Foreskin keratinocyte (primary cell): ENCODE measurements at places on chromosomes 7 and 10. TPM values are rescaled to one million over a fixed set of nuclear protein-coding genes. Genes with fewer than 3 reads are reported as not detected.

DNA sequence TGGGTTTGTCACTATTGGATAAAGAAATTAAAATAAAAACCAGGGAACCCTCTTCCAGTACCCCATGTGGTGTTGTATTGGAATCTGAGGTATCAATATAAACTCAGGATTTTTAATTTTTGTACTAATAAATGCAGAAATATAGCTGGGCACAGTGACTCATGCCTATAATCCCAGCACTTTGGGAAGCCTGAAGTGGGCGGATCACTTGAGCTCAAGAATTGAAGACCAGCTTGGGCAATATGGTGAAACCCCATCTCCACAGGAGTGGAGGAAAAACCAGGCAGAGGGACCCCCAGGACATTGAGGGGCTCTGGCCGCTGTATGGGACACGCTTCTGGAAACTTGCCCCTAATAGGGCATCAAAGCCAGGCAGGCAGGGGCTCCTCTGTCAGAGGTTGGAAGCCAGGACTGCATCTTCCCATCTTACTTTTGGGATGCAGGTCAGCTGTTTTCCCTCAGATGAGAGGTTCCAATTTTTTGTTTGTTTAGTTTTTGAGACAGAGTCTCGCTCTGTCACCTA is 11.1 kb downstream of the ADIRF start:
- no peak for DNase-seq

DNA sequence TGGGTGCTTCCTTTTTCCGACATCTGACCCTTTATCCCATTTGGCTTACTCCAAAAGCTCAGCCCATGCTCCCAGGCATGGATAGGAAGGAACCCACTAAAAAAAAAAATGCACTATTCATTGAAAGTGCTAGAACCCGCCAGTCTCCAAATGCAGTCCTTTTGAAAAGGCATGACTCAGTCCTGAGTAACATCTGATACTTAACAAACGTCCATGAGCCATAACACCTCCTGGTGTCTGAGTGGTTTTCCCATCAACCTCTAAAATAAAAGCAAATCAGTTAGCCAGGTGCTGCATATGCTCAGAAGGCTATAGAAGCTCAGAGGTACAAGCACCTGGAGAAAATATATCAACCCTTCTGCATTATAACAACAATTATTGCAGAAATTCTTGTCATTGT is 45.0 kb upstream of the CACUL1 start:
- DNase-seq = peak; percentile 90

- DNase-seq = no peak
Measured at GRCh38 chr7:19114551-19114855, 2.9 kb downstream of the TWIST1 start.

Gene RASSF4
- 0.21 and 0.51 TPM in 2 replicates for total RNA-seq

Gene MRLN
- not detected in 2 replicates for total RNA-seq

Gene RBP3
- total RNA-seq = not detected in 2 replicates
